Kidney tubule cell (primary cell): ENCODE measurements at places on chromosomes 6 and 20.
A peak's percentile ranks its signal among the peaks of the same experiment; 100 is the strongest.

GRCh38 chr6:42471714-42472113 lies 20.0 kb upstream of the TRERF1 start:
- no peak for DNase-seq

DNA sequence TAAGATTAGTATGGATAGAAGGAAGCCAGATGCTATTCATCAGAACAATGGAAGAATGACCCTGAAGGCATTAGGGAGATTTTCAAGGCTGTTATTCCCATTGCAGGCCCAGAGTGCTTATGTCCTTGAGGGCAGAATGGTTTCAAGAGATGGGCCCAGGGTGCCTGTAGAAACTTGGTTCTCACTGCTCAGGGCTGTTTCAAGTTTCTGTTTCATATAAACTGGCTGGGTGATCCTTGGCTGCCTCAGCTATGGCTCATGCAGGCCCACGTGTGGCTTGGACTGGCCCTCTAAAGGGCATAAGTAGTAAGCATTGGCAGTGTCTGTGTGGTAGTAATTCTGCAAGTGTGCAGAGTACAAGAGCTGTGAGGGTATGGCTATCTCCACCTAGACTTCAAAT lies 540.9 kb upstream of the MAN1A1 start:
- DNase-seq, result no peak

- no peak for DNase-seq
Measured at GRCh38 chr6:122931916-122932315, 64.1 kb upstream of the CLVS2 start.

- DNase-seq, result peak; percentile 74
Measured at GRCh38 chr6:154511791-154512190, 1.3 kb upstream of the CNKSR3 start.

DNA sequence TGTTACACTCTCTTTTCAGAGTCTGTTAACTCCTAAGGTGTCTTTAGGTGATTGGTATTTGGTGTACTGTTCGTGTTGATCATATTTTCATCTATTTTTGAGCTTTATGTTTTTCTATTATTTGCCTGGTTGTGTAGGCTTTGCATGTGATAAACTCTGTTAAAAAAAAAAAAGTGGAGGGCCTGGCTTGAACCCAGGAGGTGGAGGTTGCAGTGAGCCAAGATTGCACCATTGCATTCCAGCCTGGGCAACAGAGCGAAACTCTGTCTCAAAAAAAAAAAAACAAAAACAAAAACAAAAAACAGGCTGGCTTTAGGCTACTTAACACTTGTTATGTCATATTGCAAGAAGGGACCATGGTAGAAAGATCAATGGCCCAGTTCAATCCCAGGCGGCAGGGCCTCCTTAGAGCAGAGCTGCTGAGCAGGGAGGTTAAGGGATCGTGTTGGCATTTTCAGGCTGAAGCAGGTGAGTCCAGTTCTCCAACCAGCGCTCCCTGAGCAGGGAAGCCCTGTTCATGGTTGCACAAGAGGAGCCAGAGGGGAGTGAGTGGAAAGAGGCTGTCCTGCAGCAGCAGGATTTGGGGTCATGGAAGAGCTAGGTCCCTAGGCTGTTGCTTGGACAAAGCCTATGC lies 8.5 kb downstream of the PYGB start:
- DNase-seq, result no peak

- DNase-seq, result no peak
Measured at GRCh38 chr20:10219993-10220750, 1.5 kb downstream of the SNAP25 start.

- DNase-seq, result no peak
Measured at GRCh38 chr6:54264581-54265272, 43.5 kb upstream of the TINAG start.

DNA sequence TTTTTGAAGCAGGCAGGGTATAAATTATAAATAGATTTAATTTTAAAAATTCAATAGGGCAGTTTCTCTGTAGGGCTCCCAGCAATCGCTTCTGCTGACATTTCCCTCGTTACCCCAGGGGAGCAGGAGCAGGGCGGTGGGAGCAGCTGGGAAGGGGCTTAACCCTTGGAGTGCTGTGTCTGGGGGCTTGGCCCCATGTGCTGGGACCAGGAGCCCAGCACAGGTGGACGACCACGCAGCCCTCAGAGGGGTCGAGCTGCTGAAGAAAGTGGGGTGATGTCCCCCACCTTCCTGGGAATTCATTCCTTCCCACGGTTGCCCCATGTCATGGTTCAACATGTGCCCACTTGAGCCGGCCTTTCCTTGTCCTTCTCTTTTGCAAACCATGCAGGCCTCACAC lies 67.5 kb upstream of the STX16 start:
- DNase-seq, result no peak

DNA sequence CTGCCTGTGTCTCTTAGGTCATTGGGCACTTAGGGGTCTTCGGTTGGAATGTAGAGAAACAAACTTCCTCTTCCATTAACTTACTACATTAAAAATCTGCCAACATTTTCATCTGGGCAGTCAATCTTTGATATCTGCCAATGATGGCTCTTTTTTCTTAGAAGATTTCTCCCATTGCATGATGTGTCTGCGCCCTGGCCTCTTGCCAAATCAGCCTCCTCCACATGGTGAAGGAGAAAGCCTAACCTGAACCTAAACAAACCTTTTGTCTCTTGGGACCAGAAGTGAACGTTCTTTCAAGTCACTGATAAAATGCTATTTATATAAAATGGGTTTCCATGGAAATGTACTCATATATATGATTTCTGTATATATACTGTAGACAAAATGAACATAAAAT lies 998.9 kb upstream of the GJE1 start:
- DNase-seq, result no peak

- DNase-seq, result no peak
Measured at GRCh38 chr6:123598011-123598410, 38.7 kb downstream of the TRDN start.

DNA sequence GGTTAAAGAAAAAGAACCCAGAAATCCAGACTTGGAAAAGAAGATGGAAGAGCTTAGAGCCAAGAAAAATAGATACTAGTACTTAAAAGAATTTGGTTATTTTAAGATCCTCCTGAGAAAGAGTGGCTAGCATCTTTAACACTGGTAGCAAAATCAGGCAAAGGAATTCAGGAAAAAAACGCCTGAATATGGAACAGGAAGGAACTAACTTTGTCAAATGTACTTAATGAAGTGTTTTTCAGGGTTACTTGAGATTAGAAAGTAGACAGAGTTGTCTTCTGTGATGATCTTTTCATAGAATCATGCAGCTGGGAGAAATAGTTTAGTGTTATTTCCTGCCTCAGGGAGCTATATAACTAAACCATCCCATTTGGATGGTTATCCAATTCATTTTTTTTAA lies 50.8 kb upstream of the SASH1 start:
- DNase-seq, result no peak

DNA sequence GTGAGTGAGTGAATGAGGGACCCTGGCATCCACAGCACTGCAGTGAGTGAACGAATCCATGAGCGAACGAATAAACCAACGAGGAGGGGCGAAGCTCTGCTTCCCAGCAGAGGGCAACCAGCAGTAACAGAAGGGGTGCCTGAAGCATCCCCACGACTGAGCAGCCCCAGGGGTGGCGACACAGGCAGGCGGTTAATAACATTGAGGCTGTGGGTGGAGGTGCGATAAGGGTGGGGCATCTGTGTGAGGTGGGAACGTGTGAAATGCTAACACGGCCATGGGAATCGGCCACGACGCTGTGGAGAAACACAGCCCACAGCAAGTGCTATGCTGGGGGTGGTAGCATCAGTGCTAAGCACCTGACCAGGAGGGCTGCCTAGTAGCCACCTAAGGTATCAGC lies 75.9 kb downstream of the TAF4 start:
- DNase-seq, result no peak

DNA sequence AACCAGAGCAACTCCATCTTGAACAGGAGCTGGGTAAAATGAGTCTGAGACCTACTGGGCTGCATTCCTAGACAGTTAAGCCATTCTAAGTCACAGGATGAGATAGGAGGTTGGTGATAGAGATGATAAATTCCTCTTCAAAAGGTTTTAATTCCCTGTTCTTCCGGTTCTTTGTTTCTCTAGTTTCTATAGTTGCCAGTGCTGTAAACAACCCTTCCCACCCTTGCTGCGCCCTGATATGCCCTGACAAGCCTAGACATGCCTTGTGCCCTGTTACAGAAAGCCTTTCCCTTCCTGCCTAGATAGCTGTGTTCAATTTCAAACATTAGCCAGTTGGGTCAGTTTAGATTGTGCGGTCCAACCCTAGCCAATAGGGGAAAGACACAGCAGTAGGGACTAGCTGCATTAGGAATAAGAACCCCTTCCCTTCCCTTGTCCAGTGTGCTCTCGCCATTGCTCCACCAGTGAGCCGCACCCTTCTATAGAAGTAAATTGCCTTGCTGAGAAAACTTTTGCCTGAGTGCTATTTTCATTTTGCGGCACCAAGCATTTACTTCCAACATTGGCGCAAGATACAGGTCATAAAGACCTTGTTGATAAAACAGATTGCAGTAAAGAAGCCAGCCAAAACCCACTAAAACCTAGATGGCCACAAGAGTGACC lies 52.5 kb upstream of the CCN2 start:
- DNase-seq, result no peak

DNA sequence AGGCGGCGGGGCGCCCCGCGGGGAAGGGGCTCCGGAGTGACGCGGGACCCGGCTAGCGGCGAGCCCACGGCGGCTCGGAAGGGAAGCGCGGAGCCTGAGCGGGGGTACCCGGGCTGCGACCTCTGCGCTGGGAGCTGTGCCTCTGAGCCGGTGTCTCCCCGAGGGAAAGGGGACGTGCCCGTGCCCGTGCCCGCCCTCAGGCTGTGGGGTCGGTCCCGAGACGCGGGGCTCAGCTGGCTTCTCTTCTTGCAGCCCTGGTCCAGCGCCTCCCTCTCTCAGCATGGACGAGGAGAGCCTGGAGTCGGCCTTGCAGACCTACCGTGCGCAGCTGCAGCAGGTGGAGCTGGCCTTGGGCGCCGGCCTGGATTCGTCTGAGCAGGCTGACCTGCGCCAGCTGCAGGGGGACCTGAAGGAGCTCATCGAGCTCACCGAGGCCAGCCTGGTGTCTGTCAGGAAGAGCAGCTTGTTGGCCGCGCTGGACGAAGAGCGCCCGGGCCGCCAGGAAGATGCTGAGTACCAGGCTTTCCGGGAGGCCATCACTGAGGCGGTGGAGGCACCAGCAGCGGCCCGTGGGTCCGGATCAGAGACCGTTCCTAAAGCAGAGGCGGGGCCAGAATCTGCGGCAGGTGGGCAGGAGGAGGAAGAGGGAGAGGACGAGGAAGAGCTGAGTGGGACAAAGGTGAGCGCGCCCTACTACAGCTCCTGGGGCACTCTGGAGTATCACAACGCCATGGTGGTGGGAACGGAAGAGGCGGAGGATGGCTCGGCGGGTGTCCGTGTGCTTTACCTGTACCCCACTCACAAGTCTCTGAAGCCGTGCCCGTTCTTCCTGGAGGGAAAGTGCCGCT lies 686 bp downstream of the ZGPAT start:
- peak; percentile 21 for DNase-seq

DNA sequence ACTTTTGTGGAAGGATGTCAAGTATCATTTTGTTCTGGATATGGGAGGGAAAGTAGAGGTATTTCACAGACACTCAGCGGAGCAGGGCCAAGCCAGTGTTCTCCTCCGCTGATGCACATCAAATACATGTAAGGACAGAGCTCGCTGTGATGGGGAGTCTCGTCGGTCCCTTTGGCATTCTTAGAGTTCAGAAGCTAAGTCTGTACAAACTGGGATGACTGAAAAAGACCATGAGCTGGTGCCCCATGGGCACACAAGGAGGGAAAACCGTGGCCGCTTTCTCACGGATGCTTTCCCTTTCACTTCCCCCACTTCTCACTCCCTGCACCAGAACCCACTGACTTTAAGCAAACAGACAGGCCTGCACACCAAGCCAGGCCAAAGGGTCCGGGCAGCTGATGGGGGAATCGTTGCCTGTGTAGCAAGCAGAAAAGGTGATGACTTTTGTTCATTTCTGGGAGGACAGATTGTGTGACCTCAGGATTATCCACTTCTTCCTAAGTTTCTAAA lies 27.7 kb upstream of the MPC1 start:
- DNase-seq, result no peak

DNA sequence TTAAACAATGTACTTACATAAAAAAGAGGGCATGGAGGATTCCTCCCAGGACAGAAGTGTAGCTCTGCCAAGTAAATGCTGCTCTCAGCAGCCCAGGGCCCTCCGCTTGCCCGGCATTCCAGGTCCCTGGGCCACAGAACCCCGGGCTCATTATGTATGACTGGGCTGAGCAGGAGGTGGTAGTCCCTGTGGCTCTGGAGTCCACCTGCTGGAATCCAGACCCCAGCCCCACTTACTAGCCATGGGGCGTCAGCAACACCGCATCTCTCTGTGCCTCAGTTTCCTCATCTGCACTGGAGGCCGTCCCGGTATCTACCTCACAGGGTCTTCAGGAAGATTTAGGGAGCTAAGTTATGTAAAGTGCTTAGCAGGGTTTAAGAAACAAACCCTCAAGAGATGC lies 55.4 kb downstream of the PSMG4 start:
- DNase-seq, result no peak

DNA sequence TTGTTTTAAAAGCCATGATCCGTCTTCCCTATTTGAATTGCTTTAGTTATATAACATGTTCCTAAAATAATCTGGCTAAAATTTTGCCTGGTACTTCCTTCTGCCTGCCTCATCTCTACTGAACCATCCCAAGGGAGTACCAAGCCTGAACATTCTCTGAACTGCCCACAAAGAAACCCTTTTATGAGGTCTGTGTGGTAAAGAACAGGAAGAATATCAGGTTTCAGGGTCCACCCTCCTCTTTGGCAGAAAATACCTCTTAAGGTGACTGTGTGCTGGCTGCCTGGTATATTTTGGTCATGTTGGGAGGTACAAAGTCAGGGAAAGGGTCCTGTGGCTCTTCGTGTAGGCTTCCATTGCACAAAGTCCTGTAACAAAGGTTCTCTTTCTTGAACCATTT lies 574.1 kb upstream of the CHD6 start:
- DNase-seq, result no peak

DNA sequence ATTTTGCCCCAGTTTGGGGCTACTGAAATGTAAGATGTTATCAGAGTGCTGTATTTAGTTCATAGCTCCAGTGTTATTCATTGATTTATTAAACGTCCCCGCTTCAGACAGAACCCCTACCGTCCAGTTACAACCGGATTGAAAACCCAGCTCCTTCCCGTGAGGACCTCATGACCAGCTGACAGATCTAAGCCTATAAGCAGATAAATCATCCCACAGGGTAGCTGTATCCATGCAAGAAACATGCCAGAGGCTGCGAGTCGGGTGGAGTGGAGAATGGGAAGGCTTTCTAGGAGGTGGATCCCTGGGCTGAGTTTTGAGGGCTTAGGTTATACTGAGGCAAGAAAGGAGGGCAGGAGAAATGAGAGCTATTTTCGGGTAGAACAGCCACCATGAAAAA lies 260.0 kb downstream of the ARID1B start:
- DNase-seq, result peak; percentile 70
